ENCODE measurements at places on chromosomes 3 and 15.
A peak's percentile ranks its signal among the peaks of the same experiment; 100 is the strongest.

GRCh38 chr3:71423151-71423906 lies 160.2 kb downstream of the FOXP1 start:
- DNase-seq: no peak

DNA sequence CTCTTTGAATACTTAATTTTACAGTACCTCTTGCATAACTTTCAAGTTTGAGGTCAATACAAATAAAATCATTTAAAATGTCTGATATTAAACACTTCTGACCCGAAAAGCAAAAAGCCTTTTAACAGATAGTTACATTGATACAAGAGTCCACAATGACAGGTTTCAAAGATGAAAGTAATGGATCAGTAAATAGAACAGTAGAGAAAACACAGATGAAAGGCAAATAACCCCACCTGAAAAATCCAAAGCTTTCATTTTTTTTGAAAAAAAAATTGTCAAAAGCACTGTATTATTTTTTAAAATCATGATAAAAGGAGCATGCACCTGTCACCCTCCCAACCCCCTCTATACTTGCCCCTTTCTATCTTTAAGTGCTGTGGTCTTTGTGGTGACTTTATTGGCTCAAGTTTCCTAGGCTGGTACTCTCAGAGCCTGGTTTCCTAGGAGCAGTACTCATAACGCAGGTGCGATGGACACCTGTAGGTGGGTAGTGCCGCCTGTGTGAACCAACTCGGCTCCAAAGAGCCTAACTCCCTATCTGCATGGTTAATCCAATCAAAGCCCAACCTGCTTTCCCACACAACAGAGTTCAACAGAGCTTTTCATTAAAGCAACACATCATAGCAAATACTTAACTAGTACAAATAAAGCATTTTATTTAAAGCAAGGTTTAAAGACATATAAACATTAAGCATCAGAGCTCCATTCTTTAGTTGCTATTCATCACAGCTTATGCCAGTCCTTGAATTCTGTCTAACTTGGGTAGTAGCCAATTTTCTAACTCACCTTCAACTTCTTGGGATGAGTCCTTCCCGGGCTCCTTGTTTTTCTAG lies 32.2 kb downstream of the LIPC start:
- DNase-seq: no peak

DNA sequence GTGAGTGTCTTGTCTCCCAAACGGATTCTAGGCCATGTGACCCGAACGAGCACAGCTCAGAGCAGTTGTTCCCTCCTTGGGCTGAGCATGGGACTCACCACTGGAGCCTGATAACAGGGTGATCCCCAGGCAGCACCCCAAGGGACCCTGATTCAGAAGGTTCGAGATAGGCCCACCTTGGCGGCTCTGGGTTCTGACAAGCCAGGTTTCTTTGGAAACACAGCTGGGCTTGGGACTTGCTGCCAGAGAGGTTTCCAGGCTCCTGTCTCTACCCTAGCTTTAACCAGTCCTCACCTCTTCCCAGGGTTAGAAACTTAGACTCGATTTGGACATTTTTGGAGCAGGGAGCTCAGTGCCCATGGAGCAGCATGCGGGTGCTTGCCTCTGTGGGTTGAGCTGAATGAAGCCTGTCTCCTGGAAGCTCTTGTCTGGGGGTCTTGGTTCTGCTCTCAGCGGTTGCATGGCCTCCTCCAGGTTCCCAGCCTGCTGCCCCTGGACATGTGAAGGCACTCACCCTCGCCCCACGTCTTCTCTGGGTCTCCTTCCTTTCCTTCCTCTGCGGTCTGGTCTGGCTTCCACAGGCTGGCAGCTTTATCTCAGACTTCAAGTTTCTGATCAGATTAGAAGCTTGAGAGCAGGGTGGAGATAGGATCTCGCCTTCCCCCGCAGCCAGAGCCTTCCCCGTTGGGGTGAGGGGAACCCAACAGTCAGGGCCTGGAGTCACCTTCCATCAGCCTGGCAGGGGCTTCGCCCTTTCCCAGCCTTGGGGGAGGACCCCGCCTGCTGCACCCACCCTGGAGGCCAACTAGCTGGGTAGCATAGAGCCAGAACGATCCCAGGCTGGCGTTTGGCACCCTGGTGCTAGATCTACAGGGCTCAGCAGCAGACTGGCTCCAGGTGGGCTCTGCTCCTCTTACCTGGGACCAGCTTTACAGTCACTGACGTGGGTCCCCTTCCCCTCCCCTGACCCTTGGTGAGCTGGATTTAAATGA lies 21.0 kb downstream of the PAQR5 start:
- no peak for DNase-seq

- no peak for DNase-seq
Measured at GRCh38 chr3:43503067-43503728, 118.6 kb downstream of the ANO10 start.

GRCh38 chr15:69919816-69920215 lies 177.9 kb downstream of the TLE3 start:
- no peak for DNase-seq

DNA sequence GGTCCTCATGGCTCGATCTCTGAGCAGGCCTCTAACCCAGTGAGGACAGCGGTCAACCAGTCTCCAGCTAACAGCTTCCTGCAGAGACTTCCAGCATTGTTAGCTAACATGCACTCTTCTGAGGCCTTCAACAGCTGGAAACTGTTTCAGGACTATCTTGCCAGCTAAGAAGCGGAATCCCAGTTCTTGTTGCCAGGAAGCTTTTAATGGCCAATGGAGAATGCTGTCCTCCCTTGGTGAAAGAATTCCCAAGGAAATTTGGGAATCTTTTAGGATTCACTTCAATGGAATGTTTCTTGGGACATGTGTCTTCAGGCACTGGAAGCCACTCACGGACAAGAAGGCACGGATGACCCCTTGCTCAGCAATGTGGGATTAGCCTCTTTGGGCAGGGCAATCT lies 91.7 kb downstream of the CEMIP start:
- DNase-seq: no peak

- no peak for DNase-seq
Measured at GRCh38 chr3:158091531-158091930, 14.7 kb downstream of the SHOX2 start.

GRCh38 chr15:22995795-22996194 lies 15.6 kb upstream of the CYFIP1 start:
- no peak for DNase-seq

GRCh38 chr3:139427283-139428060 lies 38.0 kb upstream of the COPB2 start:
- peak; percentile 74 for DNase-seq

GRCh38 chr3:153892126-153892525 lies 229.1 kb upstream of the ARHGEF26 start:
- DNase-seq: no peak

- DNase-seq: peak; percentile 40
Measured at GRCh38 chr3:11276901-11277300, 4.7 kb downstream of the ATG7 start.

DNA sequence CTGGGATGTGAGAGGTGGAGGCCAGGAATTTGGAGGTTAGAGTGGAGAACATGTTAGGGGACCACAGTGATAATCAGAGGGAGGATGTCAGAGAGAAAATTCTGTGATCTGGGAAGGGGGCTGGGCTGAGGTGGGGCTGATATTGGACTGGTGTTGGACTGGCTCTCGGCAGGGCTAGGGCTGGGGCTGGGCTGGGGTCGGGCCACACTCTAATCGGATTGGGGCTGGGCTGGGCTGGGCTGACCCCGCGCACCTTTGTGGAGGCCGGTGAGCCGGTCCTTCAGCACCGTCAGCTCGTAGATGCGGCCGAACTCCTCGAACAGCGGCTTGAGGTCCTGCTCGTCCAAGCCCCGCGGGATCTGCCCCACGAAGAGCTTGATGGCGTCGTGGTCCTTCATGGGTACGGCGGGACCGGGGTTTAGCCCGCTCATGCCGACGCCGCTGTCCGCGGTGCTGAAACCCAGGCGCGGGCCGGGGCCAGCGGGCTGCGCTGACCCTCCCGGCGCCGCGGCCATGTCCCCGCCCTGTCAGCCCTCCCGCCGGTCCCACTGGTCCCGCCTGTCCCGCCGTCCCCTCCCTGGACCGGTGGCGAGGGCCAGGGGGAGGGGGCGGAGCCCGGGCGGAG lies 485 bp downstream of the CELF6 start:
- DNase-seq: peak; percentile 57

Data from CD14-positive monocyte (primary cell).